ENCODE measurements at places on chromosomes 5 and 9.

- peak; percentile 68 for DNase-seq
Observed at GRCh38 chr9:35096035-35096849, at the start of gene PIGO. TSS of gene PIGO (minus strand) at chr9:35096591. CDS start at chr9:35095565, 1,026 bp downstream.

DNA sequence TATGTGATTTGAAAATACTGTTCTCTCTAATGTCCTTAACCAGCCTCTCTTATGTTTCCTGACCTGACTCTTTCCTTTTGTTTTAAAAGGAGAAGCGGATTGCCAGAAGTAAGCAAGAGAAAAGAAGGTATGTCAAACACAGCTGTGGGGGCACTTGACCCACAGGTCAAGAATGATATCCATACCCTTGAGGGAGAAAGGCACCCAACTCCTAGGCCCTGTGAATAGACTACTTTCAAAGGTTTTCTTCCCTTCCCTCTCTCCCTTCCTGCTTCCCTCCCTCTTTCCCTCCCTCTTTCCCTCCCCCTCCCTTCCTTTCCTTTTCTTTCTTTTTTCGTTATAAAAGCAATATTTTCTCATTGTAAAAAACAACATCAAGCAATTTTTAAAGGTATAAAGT is 306.8 kb downstream of the TRPM3 start:
- no peak for DNase-seq

- no peak for DNase-seq
Observed at GRCh38 chr9:129823542-129823934, 398 bp downstream of the TOR1A start.

- DNase-seq: no peak
Observed at GRCh38 chr5:108634617-108635288, 112.9 kb upstream of the FER start.

DNA sequence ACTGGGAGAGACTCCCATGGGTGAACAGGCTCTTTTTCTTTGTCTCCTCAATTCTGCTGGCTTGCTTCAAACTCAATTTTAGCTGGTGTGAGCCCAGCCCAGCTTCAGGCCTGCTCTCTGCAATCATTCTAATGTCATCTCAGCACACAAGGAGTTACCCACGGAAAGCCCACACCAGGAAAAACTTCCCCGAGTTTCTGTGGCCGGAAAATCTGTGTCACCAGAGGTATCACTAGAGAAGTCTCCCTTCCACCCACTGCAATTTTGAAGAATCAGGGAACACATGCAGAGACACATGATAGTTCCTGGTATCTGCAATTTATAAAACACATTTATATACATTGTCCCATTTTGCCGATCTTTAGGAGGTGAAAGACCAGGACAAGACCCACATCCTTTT is 13.5 kb upstream of the NDFIP1 start:
- DNase-seq: no peak

GRCh38 chr9:29456940-29457339 is 1883.7 kb upstream of the C9orf72 start:
- no peak for DNase-seq

DNA sequence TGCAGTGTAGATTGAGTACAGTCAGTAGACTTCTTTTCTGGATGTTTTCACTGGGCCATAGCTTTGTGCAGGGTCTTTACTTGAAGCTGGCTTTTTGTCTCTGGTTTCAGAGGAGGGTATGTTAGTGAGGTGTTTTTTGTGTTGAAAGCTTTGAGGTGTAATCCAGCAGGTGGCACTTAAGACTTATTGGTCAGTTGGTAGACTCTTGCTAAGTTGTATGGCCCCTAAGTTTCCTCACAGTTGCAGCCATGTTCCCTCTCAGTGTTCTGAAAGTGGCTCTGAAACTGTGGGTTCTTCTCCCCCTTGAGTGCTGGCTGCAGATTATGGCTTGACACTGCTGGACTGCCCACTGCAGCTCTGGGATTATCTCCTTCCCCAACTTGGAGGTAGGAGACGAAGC is 55.7 kb upstream of the SLC44A1 start:
- DNase-seq: no peak

DNA sequence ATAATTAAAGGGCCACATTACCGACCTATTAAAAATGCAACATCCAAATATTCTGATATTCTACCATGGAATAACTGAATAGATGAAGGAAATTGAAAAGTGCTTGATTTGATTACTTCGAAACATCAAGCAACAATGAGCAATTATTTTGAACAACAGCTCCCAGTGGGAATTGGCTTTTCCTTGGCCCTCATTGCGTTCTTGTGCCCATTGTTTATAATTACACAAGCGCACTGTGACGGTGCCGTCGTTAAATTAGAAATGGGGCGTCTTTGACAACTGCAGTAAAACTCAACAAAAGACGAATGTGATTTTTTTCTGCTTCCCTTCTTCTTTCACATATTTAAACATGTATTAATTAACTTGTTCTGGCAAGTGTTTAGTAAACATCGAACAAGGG is 61.6 kb downstream of the CDH6 start:
- no peak for DNase-seq

DNA sequence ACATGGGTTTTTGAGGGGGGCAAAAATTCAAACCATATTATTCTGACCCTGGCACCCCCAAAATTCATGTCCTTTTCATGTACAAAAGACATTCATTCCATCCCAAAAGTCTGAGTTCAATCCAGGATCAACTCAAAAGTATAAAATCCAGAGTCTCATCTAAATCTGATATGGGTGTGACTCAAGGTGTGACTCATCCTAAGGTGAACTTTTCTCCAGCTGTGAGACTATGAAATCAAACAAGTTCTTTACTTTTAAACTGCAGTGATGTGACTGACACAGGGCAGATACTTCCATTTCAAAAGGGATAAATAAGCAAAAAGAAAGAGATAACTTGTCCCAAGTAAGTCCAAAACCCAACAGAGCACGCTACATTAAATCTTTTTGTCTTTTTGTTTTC is 20.6 kb upstream of the CYLC2 start:
- DNase-seq: no peak

DNA sequence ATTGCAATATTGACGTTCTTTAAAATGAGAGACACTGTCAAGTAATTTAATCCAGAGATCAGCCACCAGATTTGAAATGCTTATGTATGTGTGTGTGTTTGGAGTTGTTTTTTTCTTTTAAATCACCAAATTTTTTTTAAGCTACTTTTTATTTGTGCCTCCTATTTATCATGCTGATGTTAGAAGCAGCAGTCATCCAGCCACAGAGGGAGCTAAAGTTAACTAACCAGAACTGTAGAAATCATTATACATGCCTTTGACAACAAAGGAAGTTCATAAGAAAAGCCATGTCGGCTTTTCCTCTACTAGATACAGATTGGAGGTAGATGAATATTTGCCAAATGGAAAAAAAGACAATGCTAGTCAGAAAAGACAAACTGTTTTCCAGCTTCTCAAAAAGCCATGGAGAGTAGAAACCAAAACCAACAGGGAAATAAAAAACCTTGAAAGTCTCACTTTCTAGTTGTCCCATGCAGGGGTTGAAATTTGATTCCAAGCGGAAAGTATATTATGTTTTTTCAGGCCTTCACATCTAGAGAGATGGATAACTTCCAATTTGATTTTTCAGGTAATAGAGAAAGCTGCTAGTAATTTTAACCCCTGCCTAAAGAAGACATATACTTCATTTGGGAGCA is 4.5 kb downstream of the PURA start:
- no peak for DNase-seq
